ENCODE measurements at places on chromosomes 5 and 9.

DNA sequence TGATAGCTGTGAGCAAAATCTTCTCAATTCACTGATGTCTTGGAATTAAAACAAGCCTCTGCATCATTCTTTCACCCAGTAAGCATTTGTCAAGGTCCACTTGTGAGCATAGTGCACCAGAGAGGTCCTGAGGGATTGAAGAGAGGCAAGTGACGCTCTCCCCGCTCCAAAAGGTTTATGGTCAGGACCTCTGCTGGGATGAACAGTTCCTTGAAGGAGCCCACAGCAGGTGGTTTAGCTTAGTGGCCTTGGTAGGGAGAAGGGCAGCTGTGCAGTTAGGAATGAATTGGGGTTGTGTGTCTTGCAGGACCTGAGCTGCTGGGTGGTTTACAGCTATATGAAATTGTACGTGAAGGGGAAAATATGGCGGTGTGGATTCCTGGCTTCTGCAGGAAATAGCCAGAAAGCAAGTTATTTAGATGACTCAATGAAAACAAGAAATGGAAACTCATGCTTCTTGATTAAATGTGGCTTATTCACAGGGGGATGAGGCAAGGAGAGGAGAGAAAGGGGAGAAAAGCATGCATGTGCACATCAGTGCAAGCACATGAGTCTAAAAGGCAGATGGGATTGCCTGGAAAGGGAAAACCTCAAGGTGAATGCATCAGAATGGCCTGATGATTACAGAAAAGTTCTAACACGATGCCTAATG lies 42.0 kb downstream of the SUB1 start:
- DNase-seq, result no peak

GRCh38 chr9:8362250-8362649 lies 562.7 kb upstream of the DMAC1 start:
- DNase-seq, result no peak

DNA sequence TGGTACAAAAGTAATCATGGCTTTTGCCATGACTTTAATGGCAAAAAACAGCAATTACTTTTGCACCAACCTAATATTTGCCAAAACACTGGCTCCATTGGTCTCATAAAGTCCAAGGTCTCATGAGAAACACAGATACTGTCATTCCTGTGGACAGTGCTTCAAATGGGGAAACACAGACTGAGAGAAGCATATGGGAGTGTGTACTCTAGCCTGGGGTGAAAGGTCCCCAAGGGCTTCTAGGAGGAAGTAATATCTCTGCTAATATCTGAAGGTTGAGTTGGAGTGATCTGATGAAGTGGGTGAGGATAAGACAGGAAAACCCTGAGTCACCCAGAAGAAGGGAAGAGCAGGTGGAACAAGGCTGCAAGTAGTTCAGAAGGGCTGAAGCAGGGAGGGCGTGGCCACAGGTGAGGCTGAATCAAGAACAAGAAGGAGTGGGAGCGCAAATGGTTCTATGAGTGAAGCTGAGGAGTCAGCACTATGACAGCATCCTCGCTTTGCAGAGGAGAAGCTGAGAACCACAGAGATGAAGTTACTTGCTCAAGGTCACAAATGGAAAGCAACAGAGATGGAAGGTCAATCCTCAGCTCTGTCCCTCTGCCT lies 164.1 kb downstream of the ASTN2 start:
- no peak for DNase-seq

GRCh38 chr5:150272531-150272930 lies 17.0 kb downstream of the CAMK2A start:
- no peak for DNase-seq

DNA sequence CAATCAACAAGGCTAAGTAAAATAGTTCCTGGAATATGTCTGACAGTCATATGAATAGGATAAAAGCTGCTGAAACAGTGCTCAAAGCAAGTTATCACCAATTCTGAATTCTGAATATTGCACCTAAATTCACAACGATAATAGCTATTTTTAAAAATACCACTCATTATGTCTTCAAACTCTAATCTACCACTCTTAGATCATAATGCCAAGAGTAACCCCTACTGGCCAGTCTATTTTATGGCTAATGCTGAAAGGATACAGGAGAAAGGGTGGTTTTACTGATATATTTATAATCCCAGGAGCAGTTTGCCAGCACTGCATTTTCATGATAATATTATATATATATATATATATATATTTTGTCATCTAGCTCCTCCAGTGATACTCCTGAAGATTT lies 232.8 kb downstream of the PDE4D start:
- DNase-seq, result no peak

GRCh38 chr5:82564963-82565362 lies 286.8 kb upstream of the RPS23 start:
- no peak for DNase-seq

- no peak for DNase-seq
Observed at GRCh38 chr5:168934169-168934568, 355.0 kb upstream of the PANK3 start.

GRCh38 chr9:126609711-126610388 lies 3.9 kb upstream of the LMX1B start:
- DNase-seq, result no peak

DNA sequence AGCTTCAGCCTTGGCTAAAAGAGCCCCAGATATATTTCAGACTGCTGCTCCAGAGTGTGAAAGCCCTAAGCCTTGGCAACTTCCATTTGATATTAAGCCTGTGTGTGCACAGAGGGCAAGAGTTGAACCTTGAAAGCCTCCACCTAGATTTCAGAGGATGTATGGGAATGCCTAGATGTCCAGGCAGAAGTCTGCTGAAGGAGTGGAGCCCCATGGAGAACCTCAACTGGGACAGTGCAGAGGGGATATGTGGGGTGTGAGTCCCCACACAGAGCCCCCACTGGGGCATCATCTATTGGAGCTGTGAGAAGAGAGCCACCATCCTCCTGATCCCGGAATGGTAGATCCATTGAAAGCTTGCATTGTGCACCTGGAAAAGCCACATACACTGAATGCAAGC lies 1784.8 kb upstream of the CDH9 start:
- no peak for DNase-seq

GRCh38 chr5:73435759-73436534 lies 12.6 kb downstream of the FOXD1 start:
- no peak for DNase-seq

- DNase-seq, result no peak
Observed at GRCh38 chr5:122390694-122391093, 78.7 kb downstream of the SNCAIP start.

DNA sequence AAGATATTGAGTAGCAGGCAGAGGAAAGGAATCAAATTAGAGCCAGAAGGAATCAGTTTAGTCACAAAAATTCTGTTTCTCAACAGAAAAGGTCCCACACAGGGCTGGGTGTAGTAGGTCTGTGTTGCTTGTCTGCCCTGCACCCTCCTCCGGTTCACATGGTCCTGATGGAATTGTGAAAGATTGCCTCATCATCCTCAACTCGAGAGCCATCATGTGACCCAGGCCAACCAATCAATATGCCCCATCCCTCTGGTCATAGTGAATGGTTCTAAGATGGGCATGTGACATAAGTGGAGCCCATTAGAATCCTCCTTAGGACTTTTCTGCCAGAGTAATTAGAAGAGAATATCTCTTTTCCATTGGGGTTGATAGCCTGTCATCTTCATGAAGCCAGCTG lies 56.7 kb upstream of the RAD23B start:
- no peak for DNase-seq

GRCh38 chr5:73303148-73304079 lies 130.4 kb downstream of the TMEM174 start:
- no peak for DNase-seq

DNA sequence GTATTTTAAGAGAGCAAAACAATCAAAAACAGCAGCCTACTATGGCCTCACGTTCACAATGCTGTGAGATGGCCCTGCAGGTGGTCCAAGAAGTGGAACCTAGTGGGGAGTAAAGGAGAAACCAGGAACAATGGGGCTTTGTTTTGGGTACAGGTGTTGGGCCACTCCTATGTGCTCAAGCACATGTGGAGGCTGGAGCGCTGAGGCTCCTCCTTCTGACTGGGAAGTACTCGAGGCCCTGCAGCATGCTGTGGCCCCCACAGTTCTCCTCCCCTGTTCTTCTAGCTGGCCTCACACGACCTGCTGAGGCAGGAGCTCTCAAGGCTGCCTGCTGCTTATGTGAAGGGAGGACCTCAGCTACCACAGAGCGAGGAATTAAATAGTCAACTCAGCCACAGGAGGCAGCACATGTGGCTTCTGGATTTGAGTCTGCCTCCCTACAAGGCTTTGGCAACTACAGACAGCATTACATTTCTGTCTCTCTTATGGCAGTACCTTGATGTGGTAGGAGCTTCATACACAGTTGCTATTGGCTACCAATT lies 482.3 kb downstream of the SPOCK1 start:
- no peak for DNase-seq

GRCh38 chr5:80809451-80809850 lies 150.7 kb upstream of the RASGRF2 start:
- DNase-seq, result no peak

DNA sequence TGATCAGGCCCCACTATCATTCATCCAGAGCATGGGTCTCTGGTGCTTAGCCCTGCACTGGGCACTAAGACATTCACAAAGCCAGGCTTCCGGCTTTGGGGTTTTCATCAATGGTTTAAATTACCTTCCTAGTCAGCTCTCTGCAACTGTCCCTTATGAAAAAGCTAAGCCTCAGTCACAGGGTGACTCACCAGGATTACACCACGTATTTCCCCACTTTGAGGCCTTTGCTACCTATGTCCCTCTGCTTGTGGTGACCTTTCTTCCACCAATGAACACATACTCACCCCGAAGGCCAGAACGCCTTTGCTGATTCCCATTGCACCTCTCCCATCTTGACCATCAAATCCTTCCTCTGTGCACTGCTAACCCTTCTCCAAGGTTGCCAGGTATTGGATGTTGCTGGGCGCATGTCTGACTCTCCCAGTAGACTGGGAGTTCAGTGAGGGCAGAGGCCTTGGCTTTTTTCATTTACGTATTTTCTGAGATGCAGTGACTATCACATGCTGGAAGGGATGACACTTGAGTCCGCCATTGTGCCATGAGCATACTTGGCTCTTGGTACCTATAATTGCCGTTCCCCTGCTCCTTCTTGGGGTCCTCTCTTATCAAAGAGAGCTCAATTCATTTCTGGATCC lies 58.7 kb upstream of the TNFSF8 start:
- DNase-seq, result no peak

DNA sequence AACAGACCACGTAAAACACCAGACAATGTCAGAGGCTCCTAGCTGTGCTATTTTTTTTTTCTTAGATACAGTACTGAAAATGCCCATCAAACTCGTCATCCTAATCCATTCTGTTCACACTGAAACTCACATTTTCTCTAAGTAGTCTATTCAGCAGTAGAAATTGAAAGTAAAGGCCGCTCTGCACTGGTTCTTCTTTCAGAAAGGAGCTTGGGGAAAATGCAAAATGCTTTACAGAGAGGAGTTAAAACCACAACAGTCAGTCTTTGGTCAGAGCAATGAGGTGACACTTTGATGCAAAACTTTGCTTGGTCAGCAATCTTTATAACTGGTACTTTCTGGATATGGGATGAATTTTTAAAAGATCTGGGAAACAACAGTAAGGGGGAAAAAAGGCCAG lies 43.8 kb upstream of the SUSD1 start:
- no peak for DNase-seq

DNA sequence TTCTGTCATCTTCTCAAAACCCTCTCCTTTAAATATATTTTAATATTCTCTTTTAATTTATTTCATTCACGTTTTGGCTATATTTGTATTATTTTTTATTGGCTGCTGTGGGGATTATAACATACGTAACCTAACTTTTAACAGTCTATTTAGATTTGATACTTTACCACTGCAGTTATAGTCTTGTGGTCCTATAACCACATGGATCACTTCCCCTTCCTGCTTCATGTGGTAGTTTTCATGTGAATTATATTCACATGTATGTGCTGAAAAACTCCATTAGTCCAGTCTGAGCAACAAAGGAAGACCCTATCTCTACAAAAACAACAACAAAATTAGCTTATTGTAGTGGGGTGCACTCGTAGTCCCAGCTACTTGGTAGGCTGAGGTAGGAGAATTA lies 34.3 kb downstream of the CENPP start:
- DNase-seq, result no peak

DNA sequence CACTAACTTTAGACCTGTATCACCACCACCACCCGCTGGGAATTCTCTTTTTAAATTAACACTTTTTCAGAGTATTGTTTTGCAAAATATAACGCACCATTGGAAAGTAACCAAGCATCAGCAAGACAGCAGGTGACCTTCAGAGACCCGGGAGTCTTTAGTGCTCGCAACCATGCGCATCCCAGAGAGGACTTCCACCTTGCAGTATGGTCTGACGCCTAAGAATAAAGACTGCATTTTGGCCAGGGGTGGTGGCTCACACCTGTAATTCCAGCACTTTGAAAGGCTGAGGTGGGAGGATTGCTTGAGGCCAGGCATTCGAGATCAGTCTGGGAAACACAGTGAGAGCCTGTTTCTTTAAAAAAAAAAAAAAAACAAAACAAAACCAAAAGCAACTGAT lies 113.8 kb downstream of the MED27 start:
- no peak for DNase-seq

DNA sequence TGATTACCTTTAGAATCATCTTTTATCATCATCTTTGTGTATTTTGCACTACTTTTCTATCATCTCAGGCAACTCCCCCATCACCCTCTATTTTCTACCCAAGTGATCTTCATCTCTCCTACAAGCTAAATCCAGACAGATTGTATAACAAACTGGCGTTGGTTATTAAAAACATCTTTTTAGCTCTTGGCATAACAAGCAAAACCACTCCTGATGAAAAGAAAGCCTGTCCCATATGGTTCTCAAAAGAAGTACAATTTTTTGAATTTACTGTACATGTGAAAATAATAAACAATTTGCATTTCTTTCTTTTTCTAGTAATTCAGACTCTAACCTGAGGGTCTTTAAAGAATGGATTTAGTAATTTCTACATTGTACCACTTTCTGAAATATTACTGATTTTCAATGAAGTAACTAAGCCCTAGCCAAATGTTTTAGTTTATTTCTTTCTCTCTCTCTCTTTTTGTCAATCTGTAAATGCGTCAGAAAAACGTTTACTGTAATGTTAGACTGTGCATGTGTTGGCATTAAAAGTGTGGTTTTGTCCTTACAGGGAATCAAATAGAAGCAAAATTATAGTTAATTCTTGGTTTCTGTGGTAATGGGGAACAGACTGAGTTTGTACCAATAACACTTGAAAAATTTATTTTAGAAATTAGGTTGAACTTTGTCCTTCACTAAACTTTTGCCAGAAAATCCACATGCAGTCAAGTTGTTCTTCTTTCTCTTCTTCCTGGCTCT lies 52.5 kb upstream of the RPS23 start:
- no peak for DNase-seq

- DNase-seq, result no peak
Observed at GRCh38 chr5:149727336-149728035, 2.6 kb upstream of the PPARGC1B start.
